ENCODE measurements at places on chromosomes 7 and 10. TPM values are rescaled to one million over a fixed set of nuclear protein-coding genes. Genes with fewer than 3 reads are reported as not detected.

Gene CACNB2
- total RNA-seq, result not detected

Gene UFSP1
- total RNA-seq, result 3.1 TPM

Gene PARG
- 35.9 TPM for total RNA-seq

Gene OR9A2
- not detected for total RNA-seq

Gene CDK1
- 155 TPM for total RNA-seq

Gene PAPOLB
- 0.27 TPM for total RNA-seq

Gene MARVELD1
- total RNA-seq, result 40.8 TPM

Gene AGR3
- not detected for total RNA-seq

Gene C7orf57
- total RNA-seq, result not detected

Gene MRC1
- total RNA-seq, result 16.2 TPM

Gene IFIT2
- 2.4 TPM for total RNA-seq

Gene ADAM12
- total RNA-seq, result 0.14 TPM

Gene GDF2
- not detected for total RNA-seq

Gene IGF2BP3
- total RNA-seq, result 196 TPM

Gene FZD1
- total RNA-seq, result 3.8 TPM

Gene CUZD1
- 2.1 TPM for total RNA-seq

Gene SLIT1
- not detected for total RNA-seq

Gene SPDYE2
- not detected for total RNA-seq
